Fibroblast of villous mesenchyme (primary cell): ENCODE measurements at places on chromosomes 6 and 20. TPM values are rescaled to one million over a fixed set of nuclear protein-coding genes. Genes with fewer than 3 reads are reported as not detected.

Gene WFDC12
- not detected in 2 replicates for total RNA-seq

Gene NKAPL
- total RNA-seq: 0.64 and 1.7 TPM in 2 replicates

Gene RHAG
- total RNA-seq: not detected in 2 replicates

Gene DUSP15
- total RNA-seq: 0.32 TPM in 1 of 2 replicates, not detected in the other

Gene KIF6
- total RNA-seq: 0.32 and 0.43 TPM in 2 replicates

Gene SLC22A1
- 0.32 and 0.86 TPM in 2 replicates for total RNA-seq

Gene RFX6
- total RNA-seq: not detected in 2 replicates

Gene NECAB3
- total RNA-seq: 22.0 and 23.8 TPM in 2 replicates

Gene KCNK5
- total RNA-seq: not detected in 2 replicates

Gene HLA-DMA
- total RNA-seq: 1.9 and 3.5 TPM in 2 replicates

Gene PTCHD4
- total RNA-seq: 4.2 and 4.7 TPM in 2 replicates

Gene ZKSCAN8
- total RNA-seq: 14.5 and 20.3 TPM in 2 replicates

Gene JAG1
- 12.1 and 16.1 TPM in 2 replicates for total RNA-seq

Gene MYCT1
- under 0.01 TPM in 2 replicates for total RNA-seq

Gene WFDC6
- total RNA-seq: not detected in 2 replicates

Gene SGK1
- 244 and 268 TPM in 2 replicates for total RNA-seq

Gene C20orf141
- 0.32 TPM in 1 of 2 replicates, not detected in the other for total RNA-seq

Gene SRSF3
- 445 and 462 TPM in 2 replicates for total RNA-seq

Gene LY6G5C
- total RNA-seq: 0.43 and 0.64 TPM in 2 replicates

Gene NRSN1
- total RNA-seq: not detected in 2 replicates

Gene HDGFL1
- total RNA-seq: not detected in 2 replicates

Gene TRIM31
- total RNA-seq: not detected in 2 replicates

Gene FANCE
- 4.5 and 6.5 TPM in 2 replicates for total RNA-seq

Gene TUBB2B
- 4.8 and 5.2 TPM in 2 replicates for total RNA-seq

Gene ZBTB46
- 13.8 and 21.3 TPM in 2 replicates for total RNA-seq

Gene HRH3
- not detected in 2 replicates for total RNA-seq

Gene PIM1
- 22.9 and 28.0 TPM in 2 replicates for total RNA-seq

Gene MAP3K4
- total RNA-seq: 26.7 and 31.5 TPM in 2 replicates

Gene CST5
- total RNA-seq: not detected in 2 replicates

Gene HTR1E
- not detected in 2 replicates for total RNA-seq

Gene NXT1
- total RNA-seq: 22.9 and 25.4 TPM in 2 replicates

Gene ALDH8A1
- 0.32 TPM in 1 of 2 replicates, not detected in the other for total RNA-seq
